ENCODE measurements at places on chromosomes 2 and 18.

GRCh38 chr18:37852464-37852863, 286.9 kb upstream of the CELF4 start:
- no peak for DNase-seq

DNA sequence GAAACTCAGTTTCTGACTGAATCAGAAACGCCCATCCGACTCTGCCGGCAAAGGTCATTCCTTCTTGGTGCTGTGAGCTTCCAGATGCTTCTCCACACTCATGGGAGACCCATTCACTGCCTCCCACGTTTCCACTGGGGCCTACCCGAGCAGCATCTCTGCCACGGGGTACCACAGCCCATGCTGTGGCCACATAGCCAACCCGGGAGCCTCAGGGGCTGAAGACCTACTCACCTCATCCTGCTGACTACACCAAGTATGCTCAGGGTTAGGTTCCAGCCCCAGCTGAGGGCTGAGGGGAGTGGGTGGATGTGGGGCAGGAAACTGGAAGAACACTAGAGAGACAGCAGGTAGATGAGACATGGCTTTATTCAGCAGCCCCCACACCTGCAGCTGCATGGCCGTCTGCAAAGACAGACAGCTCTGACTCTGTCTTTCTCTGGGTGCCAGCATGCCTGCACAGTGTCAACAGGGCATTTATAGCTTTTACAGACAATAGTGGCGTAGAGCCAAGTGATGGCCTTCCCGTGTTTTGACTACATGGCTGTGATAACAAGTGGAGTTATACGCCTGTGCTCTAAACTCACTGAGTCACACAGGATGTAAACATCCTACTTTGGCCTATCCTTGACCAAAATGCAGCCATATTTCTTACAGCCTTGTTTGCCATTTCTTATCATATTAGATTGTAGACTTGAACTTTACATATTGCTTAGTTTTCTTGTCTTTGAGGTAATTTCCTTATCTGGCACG, 16.5 kb upstream of the KLHL23 start:
- no peak for DNase-seq

DNA sequence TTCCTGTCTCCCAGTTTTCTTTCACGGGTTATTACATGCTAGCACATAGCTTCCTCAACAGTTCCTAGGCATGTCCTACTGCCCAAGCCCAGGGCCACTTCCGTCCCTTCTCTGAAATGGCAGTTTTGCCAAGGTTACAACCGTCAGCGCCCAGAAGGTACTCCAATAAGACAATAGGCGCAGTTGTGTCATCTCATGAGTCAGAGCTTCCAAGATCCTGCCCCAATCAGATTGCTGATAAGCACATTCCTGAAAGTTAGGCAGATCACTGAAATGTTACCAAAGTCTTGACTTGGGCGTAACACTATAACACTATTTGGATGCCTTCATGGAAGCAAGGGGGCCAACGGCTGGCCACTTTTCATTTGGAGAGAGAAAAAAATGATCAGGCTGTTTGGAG, 34.2 kb downstream of the GKN2 start:
- no peak for DNase-seq

GRCh38 chr18:2091937-2092336, 479.4 kb downstream of the METTL4 start:
- no peak for DNase-seq

GRCh38 chr2:173254659-173255058, 100.0 kb upstream of the CDCA7 start:
- no peak for DNase-seq

DNA sequence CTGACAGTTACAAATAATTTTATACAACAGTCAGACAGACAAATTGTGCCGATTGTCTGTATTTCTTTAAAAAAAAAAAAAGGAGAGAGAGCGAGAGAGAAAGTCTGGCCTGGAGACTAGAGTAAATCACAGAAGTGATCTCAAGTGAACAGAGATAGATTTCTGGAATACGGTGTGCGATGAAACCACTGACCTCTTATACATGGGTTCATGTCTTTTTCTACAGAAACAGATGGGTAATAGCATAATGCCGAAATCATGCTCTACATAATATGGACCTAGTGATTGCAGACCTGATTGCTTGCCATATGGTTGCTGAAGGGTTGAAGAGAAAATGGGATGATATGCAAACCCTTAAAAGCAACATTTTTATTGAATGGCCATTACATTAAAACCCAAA, 403.3 kb upstream of the FANCL start:
- no peak for DNase-seq

DNA sequence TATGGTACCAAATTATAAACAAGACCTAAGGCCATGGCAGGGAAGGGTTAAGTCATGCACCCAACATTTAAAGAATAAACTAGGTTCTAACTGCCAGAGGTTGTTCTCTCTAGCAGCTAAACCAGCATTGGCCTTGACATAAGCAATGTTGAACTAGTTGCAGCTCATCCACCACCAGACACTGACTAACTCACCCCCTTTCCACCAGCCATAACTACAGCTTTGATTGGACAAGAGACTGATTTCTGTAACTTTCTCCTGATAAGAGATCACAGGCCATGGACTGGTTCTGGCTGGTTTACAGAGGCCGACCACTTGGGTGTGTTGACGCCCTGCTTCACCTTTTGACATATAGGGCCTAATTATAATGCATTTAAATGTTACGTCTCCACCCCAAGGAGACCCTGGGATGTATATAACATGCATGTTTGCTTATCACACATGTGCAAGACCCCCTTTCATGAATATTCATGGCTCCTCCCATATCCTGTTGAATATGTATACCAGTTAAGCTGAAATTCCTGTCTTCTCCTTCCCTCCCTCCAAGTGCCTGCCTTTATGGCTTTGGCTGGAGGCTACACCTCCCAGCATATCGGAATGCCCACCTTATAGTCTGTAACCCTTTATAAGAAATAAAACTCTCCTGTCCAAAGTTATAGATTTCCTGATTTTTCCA, 75.9 kb downstream of the MRPS9 start:
- no peak for DNase-seq

DNA sequence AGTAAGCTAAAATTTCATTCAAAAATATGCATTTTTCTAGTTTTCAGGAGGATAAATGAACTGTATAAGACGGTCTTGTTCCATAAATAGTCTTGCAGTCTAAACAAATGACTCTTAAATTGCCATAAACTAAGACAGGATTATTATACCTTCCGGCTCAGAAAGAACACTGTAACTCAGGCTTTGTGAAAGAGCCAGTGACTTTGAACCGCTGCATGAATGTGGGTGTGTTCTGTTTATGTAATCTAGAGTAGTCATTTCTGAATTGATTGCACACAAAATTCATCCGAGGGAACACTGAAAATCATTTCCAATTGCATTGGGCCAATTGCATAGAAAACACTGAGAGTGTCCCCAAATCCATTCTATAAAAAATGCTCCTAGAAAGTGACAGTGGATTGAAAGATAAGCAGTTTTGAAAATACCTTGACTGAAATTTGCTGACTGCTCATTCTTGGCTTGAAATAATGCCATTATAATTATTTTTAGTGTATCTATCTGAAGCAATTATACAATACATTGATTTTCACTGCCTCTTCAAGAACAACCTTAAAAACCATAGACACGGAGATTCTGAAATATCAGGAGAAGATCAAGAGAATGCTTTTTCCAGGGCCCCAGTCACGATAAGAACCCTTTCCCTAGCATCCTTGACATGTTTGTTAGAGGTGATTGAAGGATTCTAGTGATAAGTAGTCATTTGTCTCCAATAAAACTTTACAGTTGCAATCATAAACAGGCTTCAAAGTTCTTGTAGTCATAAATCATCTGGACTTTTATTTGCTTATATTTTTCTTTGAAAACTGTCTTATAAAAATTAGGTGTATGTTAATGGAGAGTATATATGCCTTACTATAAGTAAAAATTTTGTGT, 55.4 kb downstream of the CNTNAP5 start:
- DNase-seq: no peak

GRCh38 chr2:217249121-217250012, 389.5 kb upstream of the TNP1 start:
- DNase-seq: no peak

DNA sequence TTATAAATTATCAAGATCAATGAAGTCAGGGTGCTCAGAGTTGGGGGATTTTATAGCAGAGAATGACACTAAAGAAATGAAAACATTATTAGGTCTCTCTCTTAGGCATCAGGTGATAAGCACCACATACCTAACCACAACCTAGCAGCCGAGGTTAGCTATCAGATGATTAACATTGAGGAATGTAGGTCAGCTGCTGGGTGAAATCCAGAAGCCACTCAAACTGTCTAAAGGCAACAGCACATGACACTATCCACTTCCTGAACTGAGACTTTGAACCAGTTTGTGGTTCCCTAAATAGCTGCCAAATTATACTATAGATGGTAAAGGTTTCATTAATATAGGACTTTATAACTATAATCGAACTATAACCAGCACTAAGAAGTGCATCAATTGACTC, 4.7 kb downstream of the EPG5 start:
- DNase-seq: no peak

DNA sequence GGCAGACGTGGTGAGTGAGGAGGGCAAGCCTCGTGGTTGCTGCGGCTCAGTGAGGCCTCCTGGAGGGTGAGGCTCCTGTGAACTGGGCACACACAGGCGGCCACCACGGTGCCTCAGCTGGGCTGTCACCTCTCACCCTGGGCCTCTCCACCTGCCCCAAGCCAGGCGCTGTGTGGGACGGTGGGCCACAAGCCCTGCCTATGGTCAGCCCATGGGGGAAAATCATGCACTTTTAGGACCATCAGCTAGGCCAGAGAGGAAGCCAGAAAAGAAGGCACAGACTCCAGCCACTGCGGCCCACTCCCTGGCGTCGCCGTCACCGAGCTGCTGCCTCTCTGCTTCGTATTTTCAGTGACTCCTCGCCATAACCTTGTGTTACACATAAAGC, 28.5 kb upstream of the HS6ST1 start:
- DNase-seq: no peak

DNA sequence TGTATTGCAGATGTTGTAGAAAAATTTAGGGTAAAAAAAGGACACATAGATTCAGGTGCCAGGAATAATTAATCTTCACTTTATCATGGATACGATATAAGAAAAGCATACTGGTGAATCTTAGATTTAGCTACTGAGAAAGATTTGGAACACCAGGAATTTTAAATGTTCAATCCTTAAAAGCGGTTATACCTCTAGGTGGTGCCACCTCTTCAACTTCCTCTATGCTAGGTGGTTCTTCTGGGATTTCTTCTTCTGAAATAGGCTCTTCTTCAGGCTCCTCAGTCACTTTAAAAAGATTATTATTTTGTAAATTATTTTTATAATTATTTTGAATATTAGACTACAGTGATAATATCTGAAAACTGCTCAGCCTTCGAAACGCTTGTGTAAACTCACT, 133.1 kb downstream of the TTN start:
- DNase-seq: no peak

DNA sequence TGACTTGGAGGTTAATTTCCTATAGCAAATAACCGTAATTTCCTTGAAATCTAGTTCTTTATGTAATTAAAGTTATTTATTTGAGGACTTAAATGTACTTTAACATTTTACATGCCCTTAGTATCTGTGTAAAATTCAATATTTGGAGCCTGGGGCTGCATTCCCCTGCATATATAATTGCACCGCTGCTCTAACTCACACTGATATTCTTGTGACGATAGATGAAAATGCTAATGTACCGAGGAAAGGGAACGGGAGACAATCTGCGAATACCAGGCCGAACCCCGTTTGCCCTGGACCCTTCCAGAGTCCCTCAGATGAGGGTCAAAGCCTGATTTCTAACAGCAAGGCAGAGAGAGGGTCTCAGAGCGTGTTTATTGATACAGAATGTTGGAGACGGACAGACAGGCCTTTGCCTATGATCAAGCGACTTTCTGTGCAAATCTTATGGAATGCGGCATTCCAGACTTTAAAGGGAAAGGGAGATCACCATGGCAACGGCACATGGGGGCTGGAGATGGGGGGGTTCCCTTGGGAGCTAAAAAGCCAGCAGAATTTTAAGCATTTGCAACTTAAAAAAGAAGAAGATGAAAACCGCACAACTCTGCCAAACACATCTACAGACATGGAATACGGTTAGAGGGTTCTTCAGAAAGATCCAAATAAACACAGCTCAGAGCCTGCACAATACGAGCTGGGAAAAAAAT, 57.6 kb upstream of the TWIST2 start:
- no peak for DNase-seq

- no peak for DNase-seq
Observed at GRCh38 chr2:41967476-41968181, 80.2 kb upstream of the PKDCC start.

DNA sequence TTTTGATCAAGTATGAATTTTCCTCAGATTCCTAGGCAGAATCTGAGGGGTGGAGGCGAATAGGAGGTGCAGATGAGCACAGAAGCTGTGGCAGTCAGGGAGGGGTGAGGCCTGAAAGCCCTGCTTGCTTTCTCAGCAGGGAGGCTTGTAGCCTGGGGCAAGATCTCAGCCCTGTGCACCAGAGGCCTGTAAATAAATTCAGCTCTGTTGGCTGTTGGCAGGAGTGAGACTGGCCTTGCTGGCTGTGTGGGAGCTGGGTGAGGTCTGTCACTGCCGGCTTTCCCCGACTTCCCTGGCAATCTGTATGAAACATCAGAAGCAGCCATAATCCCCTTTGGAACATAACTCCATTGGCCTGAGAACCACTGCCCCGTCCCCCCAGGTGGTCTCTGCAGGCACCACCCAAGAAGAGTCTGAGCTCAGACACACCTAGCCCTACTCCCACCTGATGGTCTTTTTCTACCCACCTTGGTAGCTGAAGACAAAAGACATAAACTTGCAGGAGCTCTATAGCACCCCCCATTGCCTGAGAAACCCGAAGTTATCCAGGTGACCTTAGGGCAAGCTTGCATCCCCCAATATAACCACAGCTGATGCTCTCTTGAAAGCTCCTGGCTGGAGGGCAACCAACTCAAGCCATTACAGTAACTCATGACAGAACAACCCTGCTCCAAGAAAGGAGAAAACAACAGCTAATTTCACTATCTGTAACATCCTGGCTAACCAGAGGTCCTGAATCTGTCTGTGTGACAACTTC, 32.3 kb downstream of the EVA1A start:
- no peak for DNase-seq

- DNase-seq: no peak
Observed at GRCh38 chr18:11040823-11041656, 108.3 kb downstream of the PIEZO2 start.

DNA sequence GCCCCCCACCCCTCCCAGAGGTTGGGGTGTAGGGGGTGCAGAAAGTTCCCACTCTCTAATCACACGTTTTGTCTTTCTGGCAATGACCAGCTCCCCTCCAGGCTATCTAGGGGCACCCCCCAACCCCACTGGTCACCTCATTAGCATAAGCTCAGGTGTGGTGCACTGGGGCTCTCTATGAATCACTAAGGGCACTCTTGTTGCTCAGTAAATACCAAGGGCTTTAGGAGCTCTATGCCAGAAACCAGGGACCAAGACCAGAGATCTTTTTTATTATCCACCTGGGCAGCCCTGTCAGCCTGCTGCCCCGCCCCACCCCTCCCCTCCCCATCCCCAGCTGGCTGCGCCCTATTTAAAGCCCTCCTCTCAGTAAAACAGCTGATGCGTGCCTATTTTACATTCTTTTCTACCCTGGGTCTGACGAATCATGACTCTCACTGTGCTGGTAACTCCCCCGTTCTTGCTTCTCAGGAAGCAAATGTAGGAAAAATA, 24.3 kb downstream of the NCK2 start:
- no peak for DNase-seq

- no peak for DNase-seq
Observed at GRCh38 chr18:66931010-66931409, 327.1 kb upstream of the CDH19 start.

All from DMS79 (cell line).